ENCODE measurements at places on chromosomes 4 and X. TPM values are rescaled to one million over a fixed set of nuclear protein-coding genes. Genes with fewer than 3 reads are reported as not detected.

The MPP1 gene
- total RNA-seq: 12.7 TPM

The C1QTNF7 gene
- total RNA-seq: not detected

The SLC6A14 gene
- total RNA-seq: not detected

The GAGE12J gene
- total RNA-seq: not detected

The USP17L15 gene
- not detected for total RNA-seq

The DGKK gene
- total RNA-seq: not detected

The AKAP14 gene
- total RNA-seq: not detected

The SMIM10L2A gene
- total RNA-seq: 3.4 TPM

The NUP54 gene
- total RNA-seq: 43.4 TPM

The HOPX gene
- total RNA-seq: 0.54 TPM

The PNCK gene
- total RNA-seq: 4.3 TPM

The LRCH2 gene
- 24.2 TPM for total RNA-seq

The PPP4R3C gene
- total RNA-seq: not detected

The MGAT4D gene
- not detected for total RNA-seq

The CT47B1 gene
- total RNA-seq: not detected

The CT45A3 gene
- total RNA-seq: not detected

The EXOC1L gene
- 0.83 TPM for total RNA-seq

The MAGEB3 gene
- not detected for total RNA-seq

The CXCL10 gene
- not detected for total RNA-seq

The ARSH gene
- total RNA-seq: not detected

The FMR1NB gene
- total RNA-seq: not detected

The PRDM5 gene
- 16.6 TPM for total RNA-seq

The WNK3 gene
- 19.7 TPM for total RNA-seq

The CLNK gene
- not detected for total RNA-seq

The HSFX4 gene
- not detected for total RNA-seq

The MGARP gene
- 0.69 TPM for total RNA-seq

The FAM47A gene
- total RNA-seq: not detected

The FANCB gene
- total RNA-seq: 3.4 TPM

The RHOXF2B gene
- total RNA-seq: not detected

The TMEM33 gene
- 88.8 TPM for total RNA-seq

The GASK1B gene
- 0.07 TPM for total RNA-seq

The RTL3 gene
- total RNA-seq: not detected

The MMGT1 gene
- 34.3 TPM for total RNA-seq

The KLHL13 gene
- 46.9 TPM for total RNA-seq

The FAM47E gene
- total RNA-seq: 2.9 TPM

The TEX11 gene
- not detected for total RNA-seq

The P2RY10 gene
- total RNA-seq: not detected

The TIMM8A gene
- 13.0 TPM for total RNA-seq

The TMEM187 gene
- total RNA-seq: 6.7 TPM

The SERTM2 gene
- not detected for total RNA-seq

The LUZP4 gene
- not detected for total RNA-seq

The UBE2D3 gene
- total RNA-seq: 261 TPM

The F8A3 gene
- total RNA-seq: not detected

The CT83 gene
- not detected for total RNA-seq

The GSX2 gene
- total RNA-seq: not detected

The IL13RA2 gene
- total RNA-seq: not detected

The HNRNPDL gene
- total RNA-seq: 444 TPM

The KLF8 gene
- 9.4 TPM for total RNA-seq

The LONRF3 gene
- 0.29 TPM for total RNA-seq

The TMLHE gene
- total RNA-seq: 26.1 TPM

All from glutamatergic neuron (in vitro differentiated cells).